HEK293T (cell line): ENCODE measurements at places on chromosomes 1 and 21.

DNA sequence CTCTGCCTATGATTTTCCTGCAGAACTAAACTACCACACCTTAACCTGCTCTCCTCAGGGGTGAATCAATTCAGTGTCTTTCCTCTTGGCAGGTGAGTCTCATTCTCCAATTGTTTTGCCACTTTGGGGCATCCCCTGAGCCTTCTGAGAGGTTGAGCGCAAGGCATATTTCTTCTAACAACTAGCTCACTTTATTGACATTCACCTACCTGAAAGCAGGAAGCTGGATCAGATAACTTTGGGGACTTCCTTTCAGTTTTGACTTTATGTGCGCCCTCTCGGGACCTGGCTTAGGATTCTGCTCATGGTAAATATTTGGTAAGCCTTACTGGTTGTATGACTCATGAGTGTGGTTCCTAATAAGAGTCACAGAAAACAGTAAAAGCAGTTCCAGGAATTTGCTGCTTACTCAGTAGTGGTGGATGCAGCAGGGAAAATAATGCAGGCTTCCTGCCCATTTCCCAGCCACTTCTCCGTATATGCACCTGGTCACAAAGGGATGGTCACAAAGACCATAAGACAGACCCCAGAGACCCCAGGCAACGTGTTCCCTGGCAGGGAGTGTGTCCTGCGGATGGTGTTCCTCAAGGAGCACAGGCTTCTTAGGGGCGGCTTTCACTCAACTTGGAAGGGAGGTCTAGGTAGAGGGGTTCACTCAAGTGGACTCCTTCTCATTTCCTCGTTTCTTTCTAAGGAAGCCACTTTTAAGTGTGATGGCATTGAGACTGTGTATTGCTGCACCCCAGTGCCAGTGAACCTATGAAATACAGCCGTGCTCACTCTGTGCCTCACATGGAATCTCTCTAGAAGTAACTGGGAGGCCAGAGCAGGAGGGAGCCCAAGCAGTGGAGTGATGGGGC lies 22.0 kb upstream of the BATF3 start:
- DNase-seq = no peak

DNA sequence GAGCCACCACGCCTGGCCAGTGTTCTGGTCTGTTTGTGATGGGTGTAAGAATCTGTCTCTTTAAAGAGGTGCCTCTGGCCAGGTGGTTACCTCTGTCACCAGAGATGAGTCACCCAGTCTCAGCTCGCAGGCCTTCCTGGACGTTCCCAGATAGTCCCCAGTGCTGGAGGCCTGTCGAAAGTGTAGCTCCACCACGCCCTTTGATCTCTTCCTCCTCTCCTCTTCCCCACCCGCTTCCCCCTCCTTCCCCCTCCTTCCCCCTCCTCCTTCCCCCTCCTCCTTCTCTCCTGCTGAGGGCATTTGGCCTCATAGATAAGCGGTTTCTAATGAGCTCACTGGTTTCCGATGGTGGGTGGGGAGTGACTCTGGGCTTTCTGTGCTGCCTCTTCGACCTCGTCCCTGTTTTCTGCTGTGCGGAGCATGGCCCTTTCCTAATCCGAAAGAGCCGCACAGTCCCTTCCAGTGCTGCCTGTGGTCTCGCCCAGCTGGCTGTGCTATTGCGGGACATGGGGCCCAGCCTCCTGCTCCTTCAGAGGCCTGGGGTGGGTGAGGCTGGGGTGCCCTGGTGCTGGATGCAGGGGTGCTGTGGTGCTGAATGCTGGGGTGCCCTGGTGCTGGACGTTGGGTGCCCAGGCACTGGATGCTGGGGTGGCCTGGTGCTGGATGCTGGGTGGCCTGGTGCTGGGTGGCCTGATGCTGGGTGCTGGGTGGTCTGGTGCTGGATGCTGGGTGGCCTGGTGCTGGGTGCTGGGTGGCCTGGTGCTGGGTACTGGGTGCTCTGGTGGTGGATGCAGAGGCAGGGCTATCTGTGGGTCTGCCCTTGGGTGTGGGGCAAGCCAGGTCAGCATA lies 19.2 kb downstream of the AGPAT3 start:
- DNase-seq = peak; percentile 51

DNA sequence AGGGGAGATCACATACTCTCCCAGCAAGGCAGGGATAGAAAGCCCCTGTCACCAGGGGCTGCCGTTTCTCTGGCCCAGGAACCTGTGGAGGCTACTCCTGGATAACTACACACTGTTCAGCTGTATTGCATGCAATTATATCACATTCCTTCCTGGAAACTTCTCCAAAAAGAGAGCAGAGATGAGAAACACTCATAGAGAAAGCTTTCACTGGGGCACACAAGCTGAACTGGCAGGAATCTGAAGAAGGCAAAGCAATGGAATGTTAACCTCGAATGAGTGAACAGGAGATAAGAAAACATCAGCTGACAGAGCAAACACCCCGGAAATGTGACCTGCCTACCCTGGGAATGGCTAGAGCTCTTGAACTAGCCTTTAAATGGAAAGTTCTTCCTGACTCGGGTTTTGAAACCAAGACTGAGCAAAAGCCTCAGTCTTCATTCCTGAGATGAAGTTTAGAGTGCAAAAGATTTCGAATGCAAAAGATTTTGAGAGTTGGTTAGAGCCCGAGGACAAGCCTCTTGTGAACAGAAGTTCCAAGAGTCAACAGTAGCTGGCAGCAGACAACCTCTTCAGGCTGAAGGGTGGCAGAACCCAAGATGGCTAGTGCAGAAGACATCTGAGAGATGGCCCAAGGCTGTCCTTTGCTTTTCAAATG lies 32.3 kb downstream of the CCN1 start:
- peak; percentile 61 for DNase-seq

DNA sequence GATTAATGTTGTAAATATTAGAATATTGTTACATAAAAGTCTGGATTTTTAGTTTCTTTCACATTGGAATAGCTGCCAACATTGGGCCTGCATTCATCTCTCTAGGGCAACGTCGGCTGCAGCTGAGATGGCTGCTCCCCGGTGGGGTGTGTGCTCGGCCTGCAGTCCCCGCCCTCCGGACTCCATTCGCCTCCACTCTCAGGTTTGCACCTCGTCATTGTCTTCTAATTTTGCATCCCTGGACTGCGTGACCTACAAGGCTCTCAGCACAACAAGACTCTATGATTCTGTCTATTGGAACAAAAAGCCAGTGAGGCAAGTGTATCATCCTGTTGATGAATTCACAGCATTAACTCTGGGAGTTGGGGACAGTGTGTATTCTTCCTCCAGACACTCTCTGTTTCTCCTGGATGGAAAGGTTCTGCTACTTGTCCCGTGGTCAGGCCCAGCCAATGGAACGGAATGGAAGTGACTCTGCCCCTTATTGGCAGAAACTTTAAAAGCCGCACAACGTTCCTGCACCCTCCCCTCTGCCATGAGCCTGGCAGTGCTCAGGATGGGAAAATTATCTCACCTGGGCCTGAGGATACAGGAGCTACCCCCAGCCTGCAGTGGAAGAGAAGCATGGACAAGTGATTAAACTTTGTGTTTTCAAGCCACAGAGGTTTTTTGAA lies 105.0 kb upstream of the SAMD11 start:
- no peak for DNase-seq

GRCh38 chr1:54229281-54229891 lies 29.4 kb downstream of the MRPL37 start:
- DNase-seq = no peak

GRCh38 chr1:43582162-43582566 lies 51.5 kb downstream of the PTPRF start:
- peak; percentile 40 for DNase-seq

DNA sequence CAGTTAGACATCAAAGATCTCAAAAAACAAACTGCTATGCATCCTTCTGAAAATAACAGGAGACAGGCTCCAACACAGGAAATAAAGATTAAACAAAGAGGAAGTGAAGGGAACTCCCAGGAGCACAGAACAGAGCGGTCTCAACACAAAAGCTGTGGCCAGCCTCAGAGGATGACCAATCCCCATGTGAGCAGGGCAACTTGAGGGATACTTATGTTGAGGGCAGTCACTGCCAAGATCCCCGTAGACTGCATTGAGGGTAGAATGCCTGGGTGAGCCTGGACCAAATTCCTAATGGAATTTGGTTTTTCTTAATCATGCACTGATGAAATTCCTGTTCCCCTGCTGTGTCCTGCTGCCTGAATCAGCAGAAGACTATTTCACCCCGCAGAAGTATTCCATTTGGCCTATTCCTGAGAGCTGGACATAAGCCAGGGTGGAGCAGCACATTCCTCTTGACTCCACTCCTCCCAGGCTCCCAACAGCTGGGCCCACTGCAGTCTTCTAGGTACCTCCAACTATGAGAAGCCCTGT lies 49.0 kb downstream of the JAK1 start:
- DNase-seq = no peak

DNA sequence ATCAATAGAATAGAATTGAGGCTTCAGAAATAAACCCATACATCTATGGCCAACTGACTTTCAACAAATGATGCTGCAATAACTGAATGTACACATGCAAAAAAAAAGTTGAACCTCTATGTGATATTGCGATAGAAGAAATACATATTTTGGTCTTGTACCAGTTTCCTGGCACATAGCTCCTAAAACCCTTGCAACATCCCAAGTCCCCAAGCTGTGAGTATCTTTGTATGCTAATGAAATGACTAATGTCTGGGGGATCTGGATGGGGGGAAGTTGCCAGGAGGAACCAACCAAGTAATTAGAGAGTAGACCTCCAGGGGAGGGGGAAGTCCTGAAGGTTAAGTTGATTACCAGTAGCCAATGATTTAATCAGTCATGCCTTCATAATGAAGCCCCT lies 24.4 kb downstream of the BLZF1 start:
- DNase-seq = no peak

DNA sequence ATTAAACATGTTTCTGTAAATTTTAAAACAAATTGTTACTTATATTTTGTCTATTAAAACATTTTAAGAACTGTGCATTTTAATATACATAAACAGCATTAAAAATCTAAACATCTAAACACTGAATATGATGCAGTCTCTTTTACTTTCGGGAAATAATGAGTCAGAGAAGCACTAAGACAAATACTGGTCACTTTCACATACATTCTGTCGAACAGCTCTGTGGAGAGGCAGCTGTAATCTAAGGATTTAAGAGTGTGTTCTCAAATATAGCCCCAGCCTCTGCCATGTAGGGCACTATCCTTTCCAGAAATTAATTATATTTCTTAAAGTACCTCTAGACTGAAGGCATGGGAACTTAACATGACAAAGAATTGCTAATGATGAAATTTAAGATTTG lies 89.6 kb upstream of the PTGFR start:
- no peak for DNase-seq

GRCh38 chr1:80462006-80462405 lies 1338.7 kb upstream of the ADGRL2 start:
- no peak for DNase-seq

DNA sequence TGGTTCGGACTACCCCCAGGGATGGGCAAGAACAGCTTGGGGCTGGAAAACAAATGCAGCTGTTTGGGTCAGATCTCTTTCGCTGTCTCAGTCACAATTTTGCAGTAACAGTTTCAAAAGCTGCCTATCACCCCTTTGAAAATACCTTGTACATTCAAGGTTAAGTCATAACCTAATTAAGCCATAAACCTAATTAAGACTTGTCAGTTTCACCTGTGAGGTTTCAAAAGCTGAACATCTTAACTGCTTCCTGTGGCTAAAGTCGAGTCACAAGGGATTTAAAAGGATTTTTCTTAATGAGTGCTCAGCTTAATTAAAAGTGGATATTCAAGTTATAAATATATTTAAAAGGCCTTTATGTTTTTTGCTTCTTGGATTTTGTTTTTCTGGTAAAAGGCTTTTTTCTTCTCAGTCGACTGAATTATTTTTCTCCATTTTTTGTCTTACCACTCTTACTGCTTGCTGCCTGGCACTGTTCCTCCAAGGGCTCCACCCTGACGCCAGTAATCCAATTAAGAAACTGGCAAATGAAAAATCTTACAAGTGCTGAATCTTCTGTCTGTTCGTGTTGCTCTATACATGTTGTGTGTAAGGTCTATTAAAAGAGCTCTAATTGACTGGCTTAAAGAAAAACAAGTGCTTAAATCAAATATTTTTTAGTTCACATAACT lies 31.3 kb downstream of the CBR1 start:
- no peak for DNase-seq

- DNase-seq = no peak
Measured at GRCh38 chr1:40232444-40232843, 15.3 kb upstream of the TMCO2 start.

DNA sequence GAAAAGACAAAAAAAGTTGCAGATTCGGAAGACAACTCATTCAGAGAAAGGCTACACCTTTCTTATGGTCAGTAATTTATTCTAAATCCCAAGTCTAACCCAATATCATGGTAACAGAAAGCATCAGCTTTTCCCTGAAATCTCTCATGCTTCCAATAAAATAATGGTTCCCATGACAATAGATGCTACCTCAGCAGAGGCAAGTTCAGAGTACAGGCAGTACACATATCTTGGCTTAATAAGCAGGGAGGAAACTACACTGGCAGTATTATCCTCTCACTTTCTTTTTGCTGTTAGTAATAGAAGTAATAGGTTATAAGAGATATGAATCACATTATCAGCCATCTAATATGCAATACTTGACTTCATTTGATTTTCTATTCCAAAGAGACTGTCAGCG lies 137.1 kb downstream of the DPYD start:
- no peak for DNase-seq

DNA sequence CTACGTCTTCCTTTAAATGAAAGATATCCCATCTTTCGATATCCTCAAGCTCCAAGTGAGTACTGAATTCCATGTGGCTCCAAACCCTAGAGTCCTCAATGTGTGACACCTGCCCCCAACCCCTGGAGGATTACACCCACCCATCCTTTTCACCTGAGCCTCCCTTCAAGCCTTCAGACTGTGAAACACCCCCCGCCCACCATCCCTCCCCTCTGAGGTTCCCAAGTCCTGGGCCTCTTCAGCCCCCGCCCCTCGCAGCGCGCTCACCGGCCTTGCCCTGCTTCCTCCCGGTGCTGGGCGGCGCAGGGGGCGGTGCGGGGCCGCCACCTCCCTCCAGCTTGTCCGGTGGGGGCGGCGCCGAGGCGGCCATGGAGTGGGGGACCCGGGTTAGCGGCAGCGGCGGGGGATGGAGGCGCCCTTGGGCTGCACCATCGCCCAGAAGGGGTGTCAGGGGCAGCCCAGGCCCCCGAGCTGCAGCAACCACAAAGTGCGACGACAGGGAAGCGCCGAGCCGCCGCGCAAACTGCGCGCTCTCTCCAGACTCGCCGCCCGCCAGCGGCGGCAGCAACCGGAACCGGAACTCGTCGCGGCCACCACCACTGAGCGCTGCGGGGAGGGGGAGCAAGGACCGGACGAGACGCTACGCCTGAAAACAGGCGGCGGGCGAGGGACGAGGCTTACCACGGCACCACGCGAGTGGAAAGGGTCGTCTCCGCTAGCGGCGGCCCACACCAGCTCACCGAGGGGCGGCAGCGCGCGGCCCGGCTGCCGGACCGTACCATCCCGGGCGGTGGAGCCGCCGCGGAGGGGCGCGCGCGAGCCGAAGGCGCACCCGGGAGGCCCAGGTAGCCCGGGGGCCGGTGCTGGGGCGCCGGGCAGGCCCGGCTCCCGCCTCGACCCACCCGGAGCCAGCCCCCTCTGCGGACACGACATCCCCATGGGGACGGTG lies at the start of gene PYGO2:
TSS of gene PYGO2 (minus strand) at position 576 of the 949 bp plus-strand sequence. CDS start at position 370, 206 bp downstream.
- peak; percentile 87 for DNase-seq

DNA sequence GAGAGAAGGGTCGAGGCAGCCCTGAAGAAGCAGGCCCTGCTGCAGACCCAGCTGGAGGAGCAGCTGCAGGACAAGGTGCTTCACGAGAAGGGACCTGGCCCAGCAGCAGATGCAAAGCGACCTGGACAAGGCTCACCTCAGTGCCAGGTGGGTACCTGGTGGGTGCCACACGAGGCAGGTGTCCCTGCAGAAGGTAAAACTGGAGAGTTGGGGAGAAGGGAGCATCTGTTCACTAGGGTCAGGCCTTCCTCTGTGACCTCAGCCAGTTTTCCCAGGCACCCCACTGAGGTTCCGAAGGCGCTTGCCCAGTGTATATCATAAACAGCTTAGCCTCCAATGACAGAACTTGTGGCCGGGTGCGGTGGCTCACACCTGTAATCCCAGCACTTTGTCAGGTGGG lies 5.5 kb upstream of the NBPF3 start:
- no peak for DNase-seq
